Activated T-cell treated with anti-CD3 and anti-CD28 coated beads, Interleukin-2, amount 50 U/mL, for 72 hours (primary cell): ENCODE measurements at places on chromosomes 1 and 21.

DNA sequence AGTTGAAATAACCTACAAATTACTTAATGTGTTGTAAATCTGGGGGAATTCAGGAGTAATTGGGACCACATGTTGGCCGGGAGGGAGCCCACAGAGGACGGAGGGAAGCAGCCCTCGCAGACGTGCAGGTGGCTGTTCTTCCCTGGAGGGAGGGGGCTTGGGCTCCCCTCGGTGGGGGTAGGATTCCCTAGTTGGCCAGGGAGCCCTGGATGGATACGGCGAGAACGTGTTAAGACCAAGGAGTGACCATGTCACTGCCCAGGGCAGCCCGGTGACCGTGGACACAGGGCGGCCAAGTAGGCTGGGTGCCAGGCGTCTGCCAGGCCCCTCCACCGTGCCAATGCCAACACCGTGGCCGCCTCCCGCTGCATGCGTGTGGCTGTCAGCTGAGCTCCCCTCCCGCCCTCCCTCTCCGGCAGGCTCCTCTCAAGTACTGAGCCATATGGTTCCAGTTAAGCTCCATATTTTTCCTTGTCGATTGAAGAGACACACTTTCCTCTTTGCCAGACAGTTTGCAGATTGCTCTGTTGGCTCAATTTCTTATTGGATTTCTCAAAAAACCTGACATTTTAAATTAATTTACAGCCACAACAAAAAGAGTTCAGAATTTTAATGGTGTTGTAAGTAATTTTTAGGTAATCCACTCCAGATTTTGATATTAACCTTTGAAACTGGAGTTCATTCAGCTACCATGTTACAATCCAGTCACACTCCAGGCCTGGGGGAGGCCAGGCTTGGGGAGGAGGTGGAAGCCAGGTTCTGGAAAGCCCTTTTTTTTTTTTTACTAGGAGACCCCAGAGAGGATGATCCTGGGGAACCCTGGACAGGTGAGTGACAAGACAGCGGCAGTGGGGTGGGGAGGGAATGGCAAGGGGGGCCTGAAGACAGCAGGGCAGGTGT lies 71.2 kb downstream of the CASZ1 start:
- DNase-seq: no peak

GRCh38 chr1:209051570-209051969 lies 531.9 kb upstream of the CAMK1G start:
- no peak for DNase-seq

GRCh38 chr1:8169364-8170058 lies 143.4 kb upstream of the ERRFI1 start:
- peak; percentile 53 for DNase-seq

- DNase-seq: peak; percentile 18
Observed at GRCh38 chr1:8560611-8561544, 243.0 kb downstream of the SLC45A1 start.

DNA sequence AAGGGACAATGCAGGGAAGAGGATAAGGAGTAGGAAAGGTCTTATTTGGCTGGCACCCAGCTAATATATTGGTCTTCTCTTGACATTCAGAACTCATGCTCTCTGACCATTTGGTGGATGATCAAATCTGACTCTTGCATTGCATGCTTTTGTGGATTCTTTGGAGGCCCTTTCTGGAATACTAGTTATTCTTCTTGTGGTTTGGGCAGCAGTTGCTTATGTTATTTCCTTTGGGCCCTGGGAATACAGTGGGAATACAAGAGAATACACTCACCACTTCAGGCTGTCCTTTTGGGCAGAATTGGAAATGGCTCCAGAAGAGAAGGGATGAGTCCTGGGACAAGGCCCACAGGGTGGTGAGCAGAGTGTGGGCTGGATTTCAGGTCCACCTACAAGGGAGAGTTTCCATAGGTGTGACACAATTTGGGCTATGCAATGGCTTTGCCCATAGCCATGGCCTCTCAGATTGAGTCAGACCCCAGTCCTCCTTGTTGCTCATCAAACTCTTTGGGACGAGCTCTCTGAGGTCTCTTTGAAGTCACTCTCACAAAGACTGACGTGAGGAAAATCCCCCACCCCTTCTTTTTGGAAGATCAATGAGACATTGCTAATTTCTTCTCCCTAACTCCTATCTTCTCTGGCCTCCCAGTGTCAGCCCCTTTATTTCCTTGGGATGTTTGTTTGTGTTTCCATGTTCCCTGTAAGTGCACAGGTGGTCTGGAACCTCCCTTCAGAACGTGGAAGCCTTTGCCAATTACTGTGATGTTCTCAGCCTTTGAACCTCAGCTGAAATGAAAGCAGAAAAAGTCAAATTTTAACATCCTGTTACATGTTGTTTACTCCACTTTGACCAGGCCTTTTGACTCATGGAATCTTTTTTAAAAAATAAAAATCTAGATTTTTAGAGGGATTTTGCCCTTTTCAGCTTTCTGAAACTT lies 19.4 kb downstream of the HSD11B1 start:
- peak; percentile 63 for DNase-seq

- DNase-seq: no peak
Observed at GRCh38 chr1:30378003-30378596, 345.3 kb downstream of the MATN1 start.

GRCh38 chr1:185279571-185279970 lies 37.5 kb downstream of the IVNS1ABP start:
- DNase-seq: no peak

DNA sequence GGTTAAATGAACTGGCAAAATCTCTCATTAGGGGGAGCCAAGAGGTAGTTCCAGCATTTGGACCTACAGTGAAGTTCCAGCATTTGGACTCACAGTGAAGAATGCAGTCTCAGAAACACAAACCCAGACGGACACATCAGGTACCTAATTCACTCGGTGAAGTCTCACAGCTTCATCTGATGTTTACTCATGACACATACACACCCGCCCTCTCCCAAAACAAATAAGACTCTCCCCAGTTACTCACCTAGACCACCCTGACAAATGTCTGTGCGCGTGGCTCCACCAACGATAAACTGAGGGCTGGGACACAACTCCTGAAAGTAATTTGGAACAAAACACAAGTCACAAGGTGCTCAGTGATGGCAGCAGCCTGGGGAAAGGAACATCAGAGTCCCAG lies 11.4 kb downstream of the CAPN8 start:
- no peak for DNase-seq

- no peak for DNase-seq
Observed at GRCh38 chr1:221488550-221488949, 253.3 kb downstream of the DUSP10 start.

- DNase-seq: no peak
Observed at GRCh38 chr1:38352869-38353268, 306.3 kb upstream of the POU3F1 start.

GRCh38 chr21:42424914-42425541 lies 21.3 kb downstream of the UBASH3A start:
- peak; percentile 74 for DNase-seq

- peak; percentile 32 for DNase-seq
Observed at GRCh38 chr1:226549937-226550671, 1.5 kb downstream of the STUM start.

DNA sequence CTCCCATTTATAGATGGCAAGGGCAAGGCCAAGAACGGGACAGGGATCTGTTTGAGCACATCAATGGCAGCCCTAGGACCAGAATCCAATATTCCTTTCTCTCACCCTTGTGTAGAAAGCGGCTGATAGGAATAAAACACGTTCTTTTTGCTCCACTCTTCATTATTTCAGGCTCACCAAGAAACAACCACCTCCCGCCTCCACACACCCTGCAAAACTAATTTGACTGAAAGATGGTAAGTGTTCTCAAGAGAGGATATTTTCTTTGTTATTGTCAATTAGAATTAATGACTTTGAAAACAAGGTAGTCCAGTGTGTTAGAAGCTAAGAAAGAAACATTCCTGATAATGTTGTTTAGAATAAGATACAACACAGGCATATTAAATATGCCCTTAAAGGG lies 11.9 kb upstream of the KNCN start:
- no peak for DNase-seq
